ENCODE measurements at places on chromosomes 2 and 18.
A peak's percentile ranks its signal among the peaks of the same experiment; 100 is the strongest.

DNA sequence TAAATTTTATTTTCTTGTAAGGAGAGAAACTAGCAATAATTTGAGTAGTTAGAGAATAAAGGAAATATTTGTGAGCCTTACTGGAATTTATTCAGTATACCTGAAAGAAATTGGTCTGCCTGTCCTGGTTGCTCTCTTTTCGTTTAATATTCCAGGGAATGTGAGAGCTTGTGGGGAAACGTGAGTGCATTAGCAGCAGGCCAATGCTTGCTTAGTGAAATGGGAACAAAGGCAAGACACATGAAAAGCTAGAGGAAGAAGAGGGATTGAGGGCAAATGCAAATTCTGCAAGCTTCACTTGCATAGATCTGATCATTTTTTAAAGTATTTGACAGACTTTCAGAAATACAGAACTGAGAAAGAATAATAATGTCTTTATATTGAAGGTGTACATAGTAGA is 111.0 kb downstream of the ERBB4 start:
- DNase-seq = no peak

- DNase-seq = no peak
Observed at GRCh38 chr2:136118819-136119716, 1.1 kb upstream of the CXCR4 start.

- DNase-seq = no peak
Observed at GRCh38 chr18:54184836-54185235, 39.6 kb downstream of the MBD2 start.

DNA sequence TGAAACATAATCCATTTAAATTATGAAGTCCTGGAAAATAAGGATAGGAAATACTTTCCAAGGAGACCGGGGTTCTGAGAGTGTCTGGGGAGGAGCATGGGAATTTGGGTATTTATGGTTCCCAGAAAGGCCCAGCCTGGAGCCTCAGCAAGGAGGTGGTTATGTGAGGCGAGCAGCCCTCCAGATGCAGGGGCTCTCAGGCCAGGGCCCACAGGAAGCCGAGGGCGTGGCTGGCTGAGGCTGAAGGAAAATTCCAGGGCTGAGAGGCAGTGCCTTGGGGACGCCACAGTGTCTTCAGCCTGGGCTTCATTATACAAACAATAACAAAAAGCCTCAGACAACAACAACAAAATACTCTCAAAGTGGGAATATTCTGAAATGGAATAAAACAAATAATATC is 86.9 kb upstream of the SERPINE2 start:
- DNase-seq = no peak

DNA sequence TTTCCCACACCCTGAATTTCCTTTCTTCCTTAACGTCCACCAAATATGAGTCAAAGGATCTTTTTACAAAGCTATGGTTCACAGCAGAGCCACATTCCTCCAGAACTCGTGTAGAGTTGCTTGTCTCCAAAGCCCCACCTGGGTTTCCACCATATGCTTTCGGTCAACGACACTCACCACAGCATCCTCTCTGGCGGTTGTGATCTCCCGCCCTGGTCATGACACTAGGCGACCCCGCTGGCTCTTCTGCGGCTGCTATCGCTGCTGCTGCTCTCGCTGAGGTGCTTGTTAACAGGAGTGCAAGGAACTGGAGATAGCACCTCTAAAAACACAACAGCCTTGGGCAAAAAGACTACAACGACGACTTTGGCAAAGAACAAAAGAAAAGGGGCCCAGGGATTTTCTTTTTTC is 340 bp downstream of the SLC40A1 start:
- DNase-seq = peak; percentile 49

GRCh38 chr2:30761226-30761625 is 46.0 kb downstream of the CAPN13 start:
- no peak for DNase-seq

DNA sequence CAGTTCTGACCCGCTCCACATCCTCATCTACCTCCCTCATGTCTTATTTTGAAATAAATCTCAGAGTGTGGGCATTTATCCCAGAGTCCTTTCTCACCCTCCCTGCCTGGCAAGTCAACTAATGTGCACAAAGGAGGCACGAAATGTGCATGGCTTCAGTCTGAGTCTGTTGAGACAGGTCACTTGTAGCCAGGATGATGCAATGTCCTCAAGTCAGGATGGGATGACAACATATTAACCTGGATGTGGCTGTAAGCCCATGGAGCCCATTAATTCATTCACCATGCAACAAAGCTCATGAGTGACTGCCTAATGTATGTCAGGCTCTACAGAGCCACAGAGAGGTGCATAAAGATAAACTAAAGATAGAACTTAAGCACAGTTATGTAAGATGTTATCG is 34.5 kb downstream of the KCNG3 start:
- no peak for DNase-seq

GRCh38 chr2:235550946-235551345 is 57.1 kb downstream of the AGAP1 start:
- no peak for DNase-seq

GRCh38 chr2:173741759-173742158 is 223.4 kb downstream of the SP3 start:
- DNase-seq = no peak

GRCh38 chr2:33681364-33681757 is 82.3 kb upstream of the FAM98A start:
- DNase-seq = no peak

DNA sequence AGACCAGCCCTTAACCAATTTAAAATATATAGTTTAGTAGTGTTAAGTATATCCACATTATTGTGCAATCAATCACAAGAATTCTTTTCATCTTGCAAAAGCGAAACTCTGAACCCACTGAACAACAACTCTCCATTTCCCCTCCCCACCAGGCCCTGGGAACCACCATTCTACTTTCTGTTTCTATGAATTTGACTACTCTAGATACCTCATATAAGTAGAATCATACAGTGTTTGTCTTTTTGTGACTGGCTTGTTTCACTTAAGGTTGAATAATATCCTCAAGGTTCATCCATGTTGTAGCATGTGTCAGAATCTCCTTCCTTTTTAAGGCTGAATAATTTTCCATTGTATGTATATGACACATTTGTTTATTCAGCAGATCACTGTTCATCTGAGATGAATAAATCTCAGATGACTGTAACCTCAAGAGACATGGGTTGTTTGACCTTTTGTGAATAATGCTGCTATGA is 8.1 kb upstream of the SOS1 start:
- DNase-seq = no peak

DNA sequence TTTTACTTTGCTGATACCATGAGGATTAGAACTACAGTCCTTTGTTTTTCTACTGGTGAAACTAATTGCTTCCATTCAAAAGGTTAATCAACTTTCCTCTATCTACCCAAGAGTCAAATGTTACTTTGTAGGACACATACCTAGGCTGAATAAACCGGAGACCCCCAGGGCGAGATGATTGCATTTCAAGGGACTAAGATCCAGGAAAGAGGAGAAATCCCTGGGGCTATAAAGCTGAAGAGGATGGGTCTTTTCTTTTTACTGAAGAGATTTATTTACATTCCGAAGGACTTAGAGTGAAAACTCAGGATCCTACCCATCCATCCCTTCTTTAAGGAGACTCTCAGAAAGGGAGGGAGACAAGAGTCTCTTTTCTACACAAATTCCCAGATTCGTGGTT is 331.9 kb downstream of the CDH19 start:
- no peak for DNase-seq

GRCh38 chr2:229196448-229196847 is 74.6 kb downstream of the PID1 start:
- no peak for DNase-seq

DNA sequence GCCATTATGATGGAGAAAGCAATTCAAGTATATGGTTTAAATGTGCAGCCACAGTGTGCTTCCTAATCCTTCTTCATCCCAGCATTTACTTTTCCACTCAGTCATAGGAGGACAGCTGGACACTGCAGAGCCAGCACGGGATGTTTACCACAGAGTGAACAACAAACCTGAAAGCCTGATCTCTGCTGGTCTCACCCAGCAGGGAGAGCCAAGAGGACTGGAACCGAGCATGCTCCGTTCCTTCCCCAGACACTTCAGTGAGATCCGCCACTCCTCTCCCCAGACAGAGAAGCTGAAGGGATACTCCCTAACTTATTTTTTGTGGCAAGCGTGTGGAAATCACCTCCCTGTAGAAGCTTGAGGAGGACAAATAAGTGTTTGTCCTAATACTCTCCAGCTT is 23.2 kb upstream of the GORASP2 start:
- DNase-seq = no peak

- no peak for DNase-seq
Observed at GRCh38 chr2:64819774-64820688, 166.3 kb upstream of the SERTAD2 start.

DNA sequence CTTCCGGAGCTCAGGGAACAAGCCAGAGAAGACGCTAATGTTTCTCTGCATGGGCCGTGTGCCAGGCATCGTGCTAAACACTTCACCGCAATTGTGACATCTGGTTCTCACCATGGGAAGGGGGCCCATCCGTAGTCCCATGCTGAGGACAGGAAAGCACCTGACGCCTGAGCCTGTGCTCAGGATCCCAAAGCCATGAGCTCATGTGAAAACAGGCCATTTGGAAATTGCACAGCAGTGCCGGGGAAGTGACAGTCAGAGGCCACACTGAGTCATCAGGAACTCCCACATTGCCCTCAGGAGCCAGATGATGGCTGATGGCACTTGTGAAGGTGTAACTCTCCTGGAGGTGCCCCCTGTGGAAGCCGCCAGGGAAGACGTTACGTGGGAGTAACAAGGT is 141.0 kb downstream of the INHBB start:
- no peak for DNase-seq

- no peak for DNase-seq
Observed at GRCh38 chr18:25465152-25465732, 113.3 kb upstream of the ZNF521 start.

- no peak for DNase-seq
Observed at GRCh38 chr18:50117863-50118262, 77.1 kb downstream of the MYO5B start.

DNA sequence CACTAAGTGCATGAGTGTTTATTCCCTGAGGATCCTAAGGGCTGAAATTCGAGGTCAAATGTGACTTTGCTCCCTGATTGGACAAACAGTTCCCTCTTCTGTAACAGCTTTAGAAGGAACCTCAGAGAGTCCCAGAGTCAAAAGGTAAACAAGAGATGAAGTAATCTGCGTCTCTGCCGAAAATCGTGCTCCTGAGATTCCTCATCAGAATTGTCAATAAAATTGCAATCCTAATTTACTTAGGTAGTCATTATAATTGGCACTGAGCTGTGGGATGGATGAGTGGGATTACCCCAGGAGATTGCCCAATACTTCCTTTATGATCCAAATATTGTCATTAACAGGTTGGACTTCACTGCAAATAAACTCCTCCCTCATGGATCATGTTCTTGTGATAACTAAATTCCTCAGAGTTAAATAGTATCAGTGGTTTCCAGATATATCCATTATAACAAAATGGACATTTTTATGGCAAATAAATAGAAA is 907 bp upstream of the SUCLG1 start:
- DNase-seq = no peak

DNA sequence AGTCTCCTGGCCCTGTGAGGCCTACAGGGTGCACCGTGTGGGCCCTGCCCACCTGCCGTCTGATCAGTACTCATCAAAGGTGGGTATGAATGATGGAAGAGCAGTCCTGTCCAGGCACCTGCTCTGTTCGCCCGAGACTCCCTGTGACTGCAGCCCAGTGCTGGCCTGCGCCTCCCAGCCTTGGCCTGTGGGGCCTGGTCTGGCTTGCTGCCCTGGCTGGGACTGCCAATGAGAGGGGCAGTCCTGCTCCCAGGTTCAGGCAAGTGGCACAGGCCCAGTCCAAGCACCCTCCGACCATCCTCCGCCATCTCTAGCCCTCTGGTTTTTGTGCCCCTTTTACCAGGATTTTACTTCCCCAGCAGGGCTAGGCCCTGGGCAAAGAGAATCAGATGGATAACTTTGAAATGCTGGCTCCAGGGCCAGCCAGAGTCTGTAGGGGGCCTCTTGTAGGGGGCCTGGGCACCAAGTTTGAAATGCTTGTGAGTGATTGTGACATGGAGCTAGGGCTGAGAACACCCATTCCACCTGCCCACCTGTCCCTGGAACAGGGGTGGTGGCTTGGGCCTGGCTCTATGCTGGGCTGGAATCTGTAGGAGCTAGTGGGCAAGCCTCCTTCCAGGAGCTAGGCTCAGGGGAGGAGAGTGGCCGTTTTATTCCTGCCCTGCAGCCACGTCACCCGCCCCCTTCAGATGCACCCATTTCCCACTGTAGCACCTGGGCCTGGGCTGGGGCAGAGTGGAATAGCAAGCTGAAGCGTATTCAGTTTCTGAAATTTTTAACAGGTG is 8.7 kb upstream of the HS6ST1 start:
- no peak for DNase-seq

DNA sequence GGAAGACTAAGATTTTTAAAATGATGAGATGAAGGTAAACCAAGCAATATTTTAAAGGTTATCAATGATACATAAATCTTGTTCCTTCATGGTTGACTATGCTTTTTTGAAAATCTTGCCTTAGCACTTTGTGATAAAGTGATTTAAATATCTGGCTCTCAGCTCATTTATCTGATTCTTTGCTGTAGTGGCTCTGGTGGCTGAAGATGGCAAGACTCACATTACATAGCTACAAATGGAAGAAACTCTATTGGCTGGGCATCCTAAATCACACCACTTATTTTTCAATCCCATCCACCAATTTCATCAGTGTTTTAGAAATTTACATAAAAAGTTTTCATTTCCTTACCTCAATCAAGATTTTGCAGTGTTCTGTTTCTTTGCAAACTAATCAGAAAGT is 16.6 kb upstream of the APCDD1 start:
- no peak for DNase-seq
